ENCODE measurements at places on chromosomes 3 and 15.

GRCh38 chr3:13522236-13522635, 26.7 kb upstream of the FBLN2 start:
- no peak for DNase-seq

DNA sequence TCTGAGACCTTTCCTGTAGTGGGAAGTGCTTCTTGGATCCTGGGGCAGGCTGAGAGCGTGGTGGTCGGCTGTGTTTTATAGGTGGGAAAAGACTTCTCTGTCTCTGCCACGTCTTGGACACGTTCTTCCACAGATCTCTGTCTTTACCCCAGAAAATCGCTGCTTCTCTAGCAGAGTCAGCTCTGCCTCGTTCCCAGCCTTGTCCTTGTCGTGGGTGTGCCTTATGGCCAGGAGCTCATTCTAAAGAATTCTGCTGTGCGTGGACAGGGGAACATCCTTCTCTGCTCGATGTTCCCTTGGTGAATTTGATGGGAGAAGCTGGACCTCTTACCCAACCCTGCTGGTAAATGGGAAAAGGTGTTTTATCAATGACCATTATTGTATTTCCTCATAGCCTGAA, 433.1 kb upstream of the C2CD4B start:
- no peak for DNase-seq

- peak; percentile 53 for DNase-seq
These were observed 1.5 kb upstream of the SKIL start for GRCh38 chr3:170355738-170356595.

- no peak for DNase-seq
These were observed 869 bp upstream of the TSC22D2 start for GRCh38 chr3:150407051-150407807.

- no peak for DNase-seq
These were observed 46.9 kb downstream of the CHSY1 start for GRCh38 chr15:101204739-101205535.

DNA sequence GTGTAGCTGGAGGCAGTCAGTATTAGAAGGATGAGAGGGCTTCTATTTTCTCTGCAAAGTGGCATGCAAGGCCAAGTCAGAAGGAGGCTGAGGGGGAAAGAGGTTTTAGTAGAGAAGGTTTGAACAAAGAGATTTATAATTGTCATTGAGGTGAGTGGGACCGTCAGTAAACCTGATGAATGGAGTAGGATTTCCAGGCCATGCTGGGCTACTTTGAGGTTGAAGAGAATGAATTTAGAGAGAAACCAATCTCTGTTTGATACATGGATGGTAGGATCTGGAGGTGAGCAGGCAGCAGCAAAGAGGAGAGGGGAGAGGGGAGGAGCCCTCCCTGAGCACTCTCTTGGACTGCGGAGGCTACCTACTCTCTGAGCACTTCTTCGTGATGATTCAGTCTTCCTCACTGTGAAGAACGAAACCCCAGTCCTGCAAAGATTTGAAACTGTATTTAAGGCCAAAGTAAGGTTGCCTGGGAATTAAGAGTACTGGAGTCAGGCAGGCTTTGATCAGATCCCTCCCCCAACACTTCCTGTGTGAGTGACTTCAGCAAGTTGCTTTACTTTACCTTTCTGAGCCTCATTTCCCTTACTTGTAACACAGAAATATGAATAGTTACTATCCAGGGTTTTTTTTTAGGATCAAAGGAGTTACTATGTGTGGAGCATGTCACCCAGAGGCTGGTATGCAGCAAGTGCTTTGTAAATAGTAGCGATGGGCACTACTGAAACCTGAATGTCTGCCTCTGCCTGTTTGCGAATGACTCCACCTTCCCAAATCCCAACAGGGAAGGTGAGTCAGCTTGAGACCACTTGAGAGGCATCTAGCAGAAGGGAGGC, 75.8 kb downstream of the RPL39L start:
- no peak for DNase-seq

GRCh38 chr15:70466895-70467529, 296.3 kb downstream of the UACA start:
- DNase-seq = no peak

- DNase-seq = no peak
These were observed 83.7 kb upstream of the RASGRP1 start for GRCh38 chr15:38648121-38648843.

- DNase-seq = no peak
These were observed 33.1 kb downstream of the DZIP1L start for GRCh38 chr3:138082085-138082991.

- no peak for DNase-seq
These were observed 95.8 kb upstream of the GOLGA8J start for GRCh38 chr15:29986946-29987345.

- no peak for DNase-seq
These were observed 341.6 kb downstream of the KCNH8 start for GRCh38 chr3:19489936-19490335.

- no peak for DNase-seq
These were observed 229.7 kb upstream of the TLE3 start for GRCh38 chr15:70327328-70327855.

DNA sequence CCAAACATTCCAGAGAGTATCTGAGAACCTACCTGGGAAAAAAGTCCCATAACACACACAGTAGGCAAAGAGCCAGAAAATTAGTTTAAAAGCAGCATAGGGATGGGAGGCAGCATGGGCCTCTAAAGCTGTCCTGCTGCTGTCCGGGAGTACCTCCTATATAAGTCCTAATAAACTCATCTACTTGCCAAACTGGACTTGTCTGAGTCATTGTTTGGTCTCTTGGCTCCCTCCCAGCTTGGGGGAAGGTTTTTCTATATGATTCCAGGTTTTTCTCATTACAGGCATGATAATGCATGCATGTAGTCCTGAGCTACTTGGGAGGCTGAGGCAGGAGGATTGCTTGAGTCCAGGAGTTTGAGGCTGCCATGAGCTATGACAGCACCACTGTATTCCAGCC, 17.5 kb upstream of the HACD2 start:
- DNase-seq = no peak

- no peak for DNase-seq
These were observed 28.7 kb downstream of the SENP8 start for GRCh38 chr15:72146934-72147333.

DNA sequence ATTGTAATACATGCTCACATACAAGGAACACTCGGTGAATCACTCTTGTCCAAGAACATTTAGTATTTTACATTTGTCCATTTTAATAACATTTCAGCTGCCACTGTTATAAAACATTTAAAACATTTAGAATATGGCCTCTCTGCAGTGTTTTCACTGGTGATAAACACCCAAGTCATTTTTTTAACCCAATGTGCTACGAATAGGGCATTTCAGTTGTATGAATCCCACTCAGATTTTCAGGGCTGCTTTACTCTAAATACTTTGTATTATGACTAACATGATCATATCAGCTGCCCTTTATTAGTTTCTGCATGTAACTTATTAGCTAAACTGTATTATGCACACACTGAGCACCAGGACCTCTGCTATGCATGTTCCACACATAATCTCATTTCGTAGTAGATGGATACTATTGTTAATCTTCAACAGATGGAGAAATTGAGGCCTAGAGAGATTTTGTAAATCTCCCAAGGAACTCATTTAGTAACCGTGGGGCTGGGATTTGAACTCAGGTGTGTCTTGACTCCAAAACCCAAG, 148.6 kb upstream of the CDIN1 start:
- DNase-seq = no peak

DNA sequence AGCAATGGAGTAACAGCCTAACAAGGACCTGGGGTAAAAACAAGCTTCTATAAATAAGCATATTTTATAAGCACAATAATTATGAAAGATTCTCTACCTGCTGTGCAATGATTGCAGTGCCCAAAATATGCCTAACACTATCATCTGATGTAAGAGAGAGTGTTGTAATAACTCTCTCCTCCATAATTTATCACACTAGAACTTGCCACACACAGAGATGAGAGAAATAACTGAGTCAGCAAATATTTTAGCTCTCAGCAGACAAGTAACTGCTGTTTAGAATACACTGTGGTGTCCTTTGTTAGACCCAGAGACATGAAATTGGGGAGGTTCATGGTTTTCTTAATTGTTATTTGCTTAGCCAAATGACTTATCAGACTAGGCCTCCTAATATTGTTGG, 105.3 kb upstream of the ACP3 start:
- DNase-seq = no peak

- DNase-seq = no peak
These were observed 644.2 kb downstream of the MCTP2 start for GRCh38 chr15:94875550-94875949.

DNA sequence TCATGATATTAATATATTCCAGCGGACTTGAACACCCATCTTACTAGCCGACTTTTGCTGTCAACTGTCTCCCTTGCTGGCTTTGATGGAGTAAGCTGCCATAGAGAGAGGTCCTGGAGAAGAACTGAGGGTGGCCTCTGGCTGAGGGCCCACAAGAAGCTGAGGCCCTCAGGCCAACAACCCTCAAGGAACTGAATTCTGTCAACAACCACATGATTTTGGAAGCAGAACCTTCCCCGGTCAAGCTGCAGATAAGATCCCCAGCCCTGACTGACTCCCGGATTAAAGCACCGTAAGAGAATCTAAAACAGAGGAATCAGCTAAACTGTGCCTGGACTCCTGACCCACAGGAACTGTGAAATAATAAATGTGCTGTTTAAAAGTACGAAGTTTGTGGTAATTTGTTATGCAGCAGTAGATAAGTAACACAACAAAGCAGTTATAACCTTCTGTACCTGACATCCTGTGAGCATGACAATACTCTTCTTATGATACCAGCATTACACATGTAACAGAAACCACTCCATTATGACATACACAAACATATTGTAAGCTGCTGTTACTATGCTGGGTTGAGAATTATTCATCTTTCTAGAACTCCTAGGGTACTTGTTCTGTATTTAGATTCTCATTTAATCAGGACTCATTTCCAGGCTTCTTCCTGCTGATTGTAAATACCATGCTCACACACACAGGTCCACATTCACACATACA, 66.2 kb downstream of the HES1 start:
- no peak for DNase-seq

DNA sequence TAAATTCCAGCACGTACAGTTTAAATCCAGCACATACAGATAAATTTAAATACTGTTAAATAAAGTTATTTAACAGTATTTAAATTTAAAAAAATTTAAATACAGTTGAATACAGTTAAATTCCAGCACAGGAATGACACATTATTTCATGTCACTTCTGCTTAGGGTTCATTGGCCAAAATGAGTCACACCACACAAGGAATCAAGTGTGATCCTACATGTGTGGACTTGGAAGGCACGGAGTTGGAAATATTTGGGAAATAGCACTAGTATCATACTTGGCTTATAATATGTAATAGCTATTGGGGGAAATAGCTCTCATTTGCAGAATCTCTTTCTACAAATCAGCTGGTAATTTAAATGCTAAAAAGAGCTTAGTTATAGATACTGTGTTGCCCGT, 10.6 kb downstream of the RAB7A start:
- DNase-seq = no peak

DNA sequence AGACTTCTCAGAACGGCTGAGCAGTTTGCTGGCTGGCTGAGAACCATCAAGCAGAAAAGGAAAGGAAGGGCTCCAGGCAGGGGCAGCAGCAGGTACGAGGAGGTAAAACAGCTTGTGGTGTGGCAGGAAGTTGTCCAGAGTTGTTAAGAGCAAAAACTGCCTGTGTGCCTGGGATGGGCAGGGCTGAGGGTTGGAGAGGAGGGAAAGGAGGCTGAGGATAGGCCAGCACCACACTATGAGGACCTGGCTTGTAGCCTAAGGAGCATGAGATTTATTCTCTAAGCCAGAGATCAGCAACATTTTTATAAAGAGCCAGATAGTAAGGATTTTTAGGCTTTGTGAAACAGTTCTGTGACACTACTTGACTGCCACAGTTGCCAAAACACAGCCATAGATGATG, 8.0 kb downstream of the IGSF10 start:
- DNase-seq = no peak

- DNase-seq = no peak
These were observed 31.4 kb upstream of the SEC13 start for GRCh38 chr3:10352146-10352911.

DNA sequence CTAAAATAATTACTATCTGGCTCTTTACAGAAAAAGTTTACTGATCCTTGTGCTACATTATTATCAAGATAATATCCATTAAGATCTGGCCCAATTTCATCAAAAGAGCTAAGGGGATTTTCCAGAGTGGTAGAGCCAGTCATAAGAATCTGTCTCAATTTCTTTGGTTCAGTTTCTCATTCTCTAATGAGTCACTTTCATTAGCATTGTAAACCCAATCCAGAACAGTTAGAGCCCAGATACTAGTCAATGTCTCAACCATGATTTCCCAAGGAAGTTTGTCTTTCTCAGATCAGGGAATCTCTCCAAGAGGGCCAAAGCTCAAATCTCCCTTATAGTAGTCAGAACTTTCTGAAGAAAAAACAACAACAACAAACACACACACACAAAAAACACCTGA, 131.1 kb upstream of the PPP2R3A start:
- DNase-seq = no peak
